CD4-positive, alpha-beta T cell treated with Interleukin-6 at 100 ng/mL for 8 hours (primary cell): ENCODE measurements at places on chromosomes 1 and 21.
A peak's percentile ranks its signal among the peaks of the same experiment; 100 is the strongest.

DNA sequence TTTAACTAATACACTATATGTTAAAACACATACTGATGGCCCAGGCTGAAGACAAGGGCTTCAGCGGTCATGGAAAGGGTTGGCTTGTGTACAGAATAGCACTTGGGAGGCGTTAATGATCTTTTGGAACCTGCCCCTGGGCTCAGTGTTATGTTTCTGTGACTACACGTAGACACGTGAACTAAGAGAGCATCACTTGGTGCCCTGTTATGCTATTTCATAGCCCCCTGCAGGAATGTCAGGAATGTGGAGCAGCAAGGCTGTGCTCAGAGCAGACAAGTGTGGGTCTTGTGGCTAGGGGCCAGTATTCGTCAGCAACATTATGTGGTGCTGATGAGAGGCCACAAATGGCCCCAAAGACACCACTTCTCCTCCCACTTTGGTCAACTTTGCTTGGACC lies 132.4 kb downstream of the MAP3K21 start:
- DNase-seq = no peak

DNA sequence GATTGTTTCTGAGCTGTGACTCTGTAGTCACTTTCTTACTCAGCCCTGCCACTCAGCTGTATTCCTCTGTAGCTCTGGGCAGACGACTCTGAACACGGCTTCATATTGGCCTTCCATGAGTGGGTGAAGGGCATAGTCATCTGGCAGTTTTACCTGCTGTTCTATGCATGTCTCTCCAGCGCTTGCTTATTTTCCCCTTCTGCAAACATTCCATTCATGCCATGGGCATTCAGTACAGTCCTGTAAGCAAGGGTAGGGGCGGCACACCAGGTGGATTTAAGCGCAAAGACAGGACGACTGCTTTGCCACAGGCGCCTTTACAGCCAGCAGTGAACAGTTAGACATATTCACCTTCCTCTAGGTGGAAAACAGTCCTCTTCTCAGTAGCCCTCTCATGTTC lies 4.4 kb upstream of the WDR26 start:
- DNase-seq = no peak

DNA sequence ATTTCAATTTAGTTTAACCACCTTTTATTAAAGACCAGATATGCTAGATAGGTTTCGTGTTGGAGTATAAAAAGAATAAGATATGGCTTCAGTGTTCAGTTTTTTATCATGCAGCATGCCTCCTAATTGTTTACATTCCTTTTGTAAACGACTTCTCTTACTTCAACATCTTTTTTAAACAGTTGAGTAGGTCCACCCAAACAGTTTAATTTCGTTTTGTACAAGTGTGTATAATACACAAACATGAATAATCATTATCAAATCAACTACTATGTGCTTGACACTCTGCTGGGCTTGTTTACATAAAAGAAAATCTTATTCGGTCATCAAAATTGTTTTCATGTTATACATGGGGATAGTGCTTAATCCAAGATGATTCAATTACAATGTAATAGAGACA lies 906.3 kb upstream of the ADGRL4 start:
- no peak for DNase-seq

DNA sequence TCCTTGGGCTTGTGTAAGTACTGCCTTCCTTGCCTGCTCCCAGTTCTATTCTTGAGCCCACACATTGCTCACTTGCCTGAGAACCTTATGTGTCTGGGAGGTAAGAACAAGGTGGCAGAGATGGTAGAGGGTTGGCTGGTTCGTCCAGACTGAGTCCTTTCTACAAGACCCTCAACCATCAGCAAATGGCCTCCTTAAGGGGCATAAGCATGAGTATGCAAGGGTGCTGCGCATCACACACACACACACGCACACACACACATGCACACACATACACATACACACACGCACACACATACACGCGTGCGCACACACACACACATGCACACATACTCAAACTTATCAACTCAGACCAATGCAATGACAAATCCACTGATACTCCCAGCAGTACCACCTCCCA lies 56.9 kb downstream of the RHBG start:
- DNase-seq = no peak

DNA sequence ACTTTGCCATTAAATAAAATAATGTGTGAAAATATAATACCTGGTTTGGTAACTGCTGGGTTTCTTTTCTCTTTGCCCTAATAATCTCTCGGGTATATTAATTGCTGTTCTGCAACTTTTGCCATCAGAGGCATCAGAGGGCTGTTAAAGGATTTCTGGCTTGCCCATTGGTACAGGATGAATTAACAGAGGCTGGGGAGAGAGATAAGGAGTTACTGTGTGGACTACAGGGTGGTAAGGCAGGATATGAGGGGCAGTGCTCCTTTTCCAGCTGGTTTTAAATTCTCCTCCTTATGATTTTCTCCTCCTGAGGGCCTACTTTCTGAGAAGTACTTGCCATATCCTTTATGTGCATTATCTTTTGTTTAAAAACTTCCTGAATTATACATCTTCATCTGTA lies 48.3 kb downstream of the FGGY start:
- DNase-seq = no peak

DNA sequence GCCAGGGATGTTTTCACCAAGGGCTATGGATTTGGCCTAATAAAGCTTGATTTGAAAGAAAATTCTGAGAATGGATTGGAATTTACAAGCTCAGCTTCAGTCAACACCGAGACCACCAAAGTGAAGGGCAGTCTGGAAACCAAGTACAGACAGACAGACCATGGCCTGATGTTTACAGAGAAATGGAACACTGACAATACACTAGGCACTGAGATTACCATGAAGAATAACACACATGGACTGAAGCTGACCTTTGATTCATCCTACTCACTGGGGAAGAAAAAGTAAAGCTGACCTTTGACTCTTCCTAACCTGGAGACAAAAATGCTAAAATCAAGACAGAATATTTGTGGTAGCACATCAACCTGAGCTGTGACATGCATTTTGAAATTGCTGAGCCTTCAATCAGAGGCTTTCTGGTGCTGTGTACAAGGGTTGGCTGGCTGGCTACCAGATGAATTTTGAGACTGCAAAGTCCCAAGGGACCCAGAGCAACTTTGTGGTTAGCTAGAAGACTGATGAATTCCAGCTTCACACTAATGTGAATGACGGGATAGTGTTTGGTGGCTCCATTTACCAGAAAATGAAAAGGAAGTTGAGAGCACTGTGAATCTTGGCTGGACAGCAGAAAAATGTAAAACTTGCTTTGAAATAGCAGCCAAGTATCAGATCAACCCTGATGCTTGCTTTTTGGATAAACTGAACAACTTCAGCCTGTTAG lies 190.4 kb upstream of the KCTD3 start:
- DNase-seq = no peak

DNA sequence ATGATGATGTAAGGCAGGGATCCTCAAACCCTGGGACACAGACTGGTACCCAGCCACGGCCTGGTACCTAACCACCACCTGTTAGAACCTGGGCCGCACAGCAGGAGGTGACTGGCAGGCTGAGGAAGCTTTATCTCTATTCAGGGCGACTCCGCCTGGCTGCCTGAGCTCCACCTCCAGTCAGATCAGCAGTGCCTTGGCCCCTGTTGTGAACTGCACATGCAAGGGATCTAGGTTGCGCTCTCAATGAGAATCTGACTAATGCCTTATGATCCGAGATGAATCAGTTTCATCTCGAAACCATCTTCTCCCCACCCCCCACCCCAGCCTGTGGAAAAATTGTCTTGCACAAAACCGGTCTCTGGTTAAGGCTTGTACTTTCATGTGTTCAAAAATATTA lies 4.2 kb downstream of the RNPC3 start:
- DNase-seq = no peak

- DNase-seq = peak; percentile 50
Observed at GRCh38 chr1:66274634-66275033, 259.3 kb upstream of the SGIP1 start.

GRCh38 chr1:117068580-117068979 lies 8.5 kb downstream of the TTF2 start:
- no peak for DNase-seq

DNA sequence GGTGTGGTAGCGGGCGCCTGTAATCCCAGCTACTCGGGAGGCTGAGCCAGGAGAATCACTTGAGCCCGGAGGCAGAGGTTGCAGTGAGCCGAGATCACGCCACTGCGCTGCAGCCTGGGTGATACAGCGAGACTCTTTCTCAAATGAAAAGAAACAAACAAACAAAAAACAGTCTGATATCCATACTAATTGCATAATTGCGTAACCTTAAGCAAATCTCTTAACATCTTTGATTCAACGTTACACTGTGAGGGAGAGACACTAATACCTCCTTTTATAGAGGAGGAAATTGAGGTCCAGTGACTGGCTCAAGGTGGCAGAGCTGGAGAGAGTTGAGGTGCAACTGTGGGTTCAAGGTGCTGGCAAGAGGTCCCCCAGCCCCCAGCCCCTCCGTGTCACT lies 12.6 kb upstream of the COX20 start:
- no peak for DNase-seq

- no peak for DNase-seq
Observed at GRCh38 chr1:68129536-68130250, 79.3 kb upstream of the DIRAS3 start.

DNA sequence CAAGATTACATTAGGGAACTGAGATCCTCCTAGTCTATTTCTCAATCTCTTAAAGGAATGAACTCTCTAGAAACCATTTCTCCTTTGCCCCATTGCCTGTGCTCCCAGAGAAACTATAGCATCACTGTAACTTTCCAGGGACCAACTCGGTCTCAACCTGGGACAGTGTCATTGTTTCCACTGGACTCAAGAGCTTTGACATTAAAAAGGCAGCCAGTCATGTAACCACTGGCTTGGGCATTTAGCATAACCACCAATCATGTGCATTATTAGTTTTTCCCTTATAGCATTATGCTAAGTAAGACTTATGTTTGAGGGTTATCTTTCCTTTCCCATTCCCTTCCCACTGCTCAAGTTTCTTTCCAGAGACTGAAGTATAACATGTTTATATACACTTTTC lies 18.2 kb downstream of the TEX38 start:
- DNase-seq = no peak

- no peak for DNase-seq
Observed at GRCh38 chr1:114341856-114342255, 169.1 kb downstream of the TRIM33 start.

DNA sequence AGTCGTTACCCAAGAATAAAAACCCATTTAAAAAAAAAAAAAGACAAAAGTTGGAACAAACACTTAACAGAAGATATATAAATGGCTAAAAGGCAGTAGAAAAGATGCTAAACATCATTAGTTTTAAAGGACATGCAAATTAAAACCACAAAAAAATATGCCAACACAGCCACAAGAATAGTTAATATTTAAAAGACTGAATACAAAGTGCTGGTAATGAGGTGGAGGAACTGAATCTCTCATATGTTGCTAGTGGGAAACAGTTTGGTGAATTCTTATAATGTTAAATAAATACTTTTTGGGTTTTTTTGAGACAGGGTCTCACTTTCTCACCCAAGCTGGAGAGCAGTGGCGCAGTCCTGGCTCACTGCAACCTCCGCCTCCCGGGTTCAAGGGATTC lies 10.0 kb downstream of the LRRC40 start:
- DNase-seq = no peak

DNA sequence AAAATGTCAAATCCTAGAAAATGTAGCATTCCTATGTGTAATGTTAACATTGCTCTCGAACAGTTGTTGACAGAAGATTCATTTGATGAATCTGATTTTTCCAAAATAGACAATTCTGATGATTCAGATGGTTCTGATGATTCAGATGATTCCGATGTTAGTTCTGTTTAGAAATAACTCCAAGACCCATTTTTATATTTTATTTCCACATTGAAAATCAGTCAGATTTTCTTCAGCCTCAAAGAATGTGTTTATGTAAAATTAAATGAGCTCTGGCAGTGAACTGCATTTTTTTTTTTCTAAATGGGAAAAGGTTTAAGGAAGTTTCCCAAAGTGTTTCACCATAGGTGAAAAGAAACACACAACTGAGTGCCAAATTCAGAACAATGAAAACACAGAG lies 136.5 kb downstream of the TSEN15 start:
- DNase-seq = no peak

DNA sequence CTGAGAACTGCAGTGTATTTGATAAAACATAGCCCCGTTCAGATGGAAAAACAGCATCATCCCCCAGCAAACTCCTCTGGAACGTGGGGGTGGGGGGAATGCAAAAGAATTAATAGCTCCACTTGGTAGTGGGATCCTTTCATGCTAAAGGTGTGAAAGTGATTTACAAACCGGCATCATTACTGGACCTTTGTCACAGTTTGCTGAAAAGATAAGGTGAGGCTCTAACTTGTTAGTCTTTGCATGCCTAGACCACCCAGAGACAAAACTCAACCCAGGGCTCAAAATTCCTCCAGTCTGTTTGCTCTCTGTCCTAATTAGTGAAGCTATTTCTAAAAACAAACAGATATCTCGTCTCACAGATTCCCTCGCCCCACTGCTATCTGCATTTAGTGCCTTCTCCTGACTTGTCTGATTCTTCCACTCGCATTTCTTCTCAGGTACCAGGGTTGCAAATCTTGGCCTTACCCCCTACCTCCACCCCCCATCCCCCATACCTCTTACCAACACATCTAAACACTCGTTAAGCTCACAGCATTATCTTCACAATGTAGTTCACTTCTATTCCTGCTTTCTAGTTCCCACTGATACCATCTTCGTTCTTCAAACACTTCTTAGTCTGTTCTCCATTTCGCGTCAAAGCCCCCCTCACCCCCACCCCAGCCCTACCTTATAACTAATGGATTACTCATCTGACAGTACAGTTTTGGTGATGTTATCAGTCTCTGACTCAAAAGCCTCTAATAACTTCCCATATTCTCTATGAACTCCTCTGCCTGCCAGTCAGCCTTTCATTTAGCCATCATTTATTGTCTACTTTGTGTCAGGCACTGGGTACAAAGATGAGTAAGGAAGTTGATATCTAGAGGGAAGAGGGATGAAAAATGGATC lies 11.8 kb downstream of the IER5 start:
- no peak for DNase-seq

DNA sequence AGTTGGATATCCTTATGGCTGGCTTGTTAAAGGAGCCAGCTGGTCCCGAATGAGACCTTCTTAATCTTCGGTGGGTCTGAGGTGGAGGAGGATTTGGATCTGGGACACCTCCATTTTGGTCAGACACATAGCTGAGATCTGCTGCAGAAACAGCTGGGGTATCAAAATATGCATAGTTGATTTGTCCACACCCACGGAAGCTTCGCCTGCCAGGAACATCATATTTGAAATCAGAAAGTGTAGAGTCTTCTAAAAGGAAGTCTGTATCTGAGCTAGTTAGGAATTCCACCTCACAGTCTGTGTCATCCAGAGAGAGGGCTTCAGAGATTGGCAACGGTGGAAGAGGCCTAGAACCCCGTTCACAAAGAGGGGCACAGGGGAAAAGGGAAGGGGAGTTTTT lies 12.3 kb downstream of the ERRFI1 start:
- DNase-seq = no peak

DNA sequence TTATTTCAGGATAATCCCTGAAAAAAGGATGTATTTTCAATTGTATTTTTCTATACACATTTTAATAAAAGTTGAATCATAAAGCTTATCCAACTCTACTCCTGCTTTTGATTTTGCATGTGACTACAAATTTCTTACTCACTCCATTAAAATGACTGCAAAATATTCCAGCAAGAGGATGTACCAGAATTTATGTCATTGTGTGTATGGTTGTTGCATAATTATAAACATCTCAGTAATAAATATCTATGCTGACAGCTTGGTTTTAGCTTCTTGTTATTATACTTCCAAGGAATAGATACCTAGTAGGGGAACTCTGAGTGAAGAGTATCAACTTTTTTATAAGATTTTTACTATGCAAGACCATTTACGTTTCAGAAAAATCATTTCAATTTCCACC lies 463.2 kb upstream of the RUNX1 start:
- no peak for DNase-seq

- no peak for DNase-seq
Observed at GRCh38 chr1:20885121-20885520, 98.0 kb upstream of the HP1BP3 start.
